Left lung (tissue), 14 donors: ENCODE measurements at places on chromosomes 3 and 15. TPM values are rescaled to one million over a fixed set of nuclear protein-coding genes. Genes with fewer than 3 reads are reported as not detected.

Gene OCA2
- 16.7 TPM for polyA plus RNA-seq

DNA sequence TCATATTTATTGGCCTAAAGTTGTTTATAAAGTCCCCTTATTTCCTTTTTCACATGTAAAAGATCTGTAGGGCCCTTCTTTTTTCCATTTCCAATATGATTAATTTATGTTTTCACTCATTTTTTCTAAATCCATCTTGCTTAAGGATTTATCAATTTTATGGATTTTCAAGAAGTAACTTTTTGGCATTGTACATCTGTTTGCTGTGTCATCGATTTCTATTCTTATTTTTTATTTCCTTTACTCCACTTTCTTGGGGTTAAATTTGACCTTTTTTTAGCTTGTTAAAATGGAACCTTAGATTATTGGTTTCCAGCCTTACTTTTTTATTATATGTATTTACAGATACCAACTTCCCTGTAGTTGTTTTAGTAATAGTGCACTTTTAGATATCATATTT is 207.9 kb downstream of the LRTM1 start:
- no peak for DNase-seq

Gene CHRM5
- 0.61 TPM for polyA plus RNA-seq

GRCh38 chr15:84734794-84735479 is 13.5 kb upstream of the ZNF592 start:
- peak; percentile 66 for DNase-seq

DNA sequence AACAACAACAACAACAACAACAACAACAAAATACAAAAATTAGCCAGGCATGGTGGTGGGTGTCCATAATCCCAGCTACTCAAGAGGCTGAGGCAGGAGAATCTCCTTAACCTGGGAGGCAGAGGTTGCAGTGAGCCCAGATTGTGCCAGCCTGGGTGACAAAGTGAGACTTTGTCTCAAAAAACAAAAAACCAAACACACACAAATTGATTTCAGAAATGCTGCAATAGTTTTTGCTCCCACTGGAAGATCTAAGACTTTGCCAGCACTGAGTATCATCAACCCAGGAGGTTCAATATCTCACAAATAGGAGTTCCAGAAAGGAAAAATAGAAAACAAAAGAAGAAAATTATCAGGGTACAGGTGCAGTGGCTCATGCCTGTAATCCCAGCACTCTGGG is 16.2 kb upstream of the CCR8 start:
- no peak for DNase-seq

- DNase-seq = no peak
Observed at GRCh38 chr3:116601206-116601605, 108.4 kb upstream of the TUSC7 start.

- no peak for DNase-seq
Observed at GRCh38 chr3:147989344-147989743, 580.2 kb downstream of the ZIC1 start.

- no peak for DNase-seq
Observed at GRCh38 chr3:110789315-110789714, 282.3 kb upstream of the NECTIN3 start.

GRCh38 chr3:169676925-169677537 is 13.5 kb upstream of the MECOM start:
- DNase-seq = no peak

- DNase-seq = no peak
Observed at GRCh38 chr3:31707286-31707685, 174.6 kb downstream of the STT3B start.
